ENCODE measurements at places on chromosomes 5 and 9.
A peak's percentile ranks its signal among the peaks of the same experiment; 100 is the strongest.

GRCh38 chr5:180041301-180042274 lies 30.0 kb downstream of the RNF130 start:
- no peak for DNase-seq

- no peak for DNase-seq
Observed at GRCh38 chr5:134088994-134089560, 25.4 kb upstream of the TCF7 start.

GRCh38 chr9:33101104-33101951 lies 24.9 kb upstream of the SMU1 start:
- no peak for DNase-seq

- no peak for DNase-seq
Observed at GRCh38 chr5:171882118-171882517, 96.5 kb downstream of the SMIM23 start.

DNA sequence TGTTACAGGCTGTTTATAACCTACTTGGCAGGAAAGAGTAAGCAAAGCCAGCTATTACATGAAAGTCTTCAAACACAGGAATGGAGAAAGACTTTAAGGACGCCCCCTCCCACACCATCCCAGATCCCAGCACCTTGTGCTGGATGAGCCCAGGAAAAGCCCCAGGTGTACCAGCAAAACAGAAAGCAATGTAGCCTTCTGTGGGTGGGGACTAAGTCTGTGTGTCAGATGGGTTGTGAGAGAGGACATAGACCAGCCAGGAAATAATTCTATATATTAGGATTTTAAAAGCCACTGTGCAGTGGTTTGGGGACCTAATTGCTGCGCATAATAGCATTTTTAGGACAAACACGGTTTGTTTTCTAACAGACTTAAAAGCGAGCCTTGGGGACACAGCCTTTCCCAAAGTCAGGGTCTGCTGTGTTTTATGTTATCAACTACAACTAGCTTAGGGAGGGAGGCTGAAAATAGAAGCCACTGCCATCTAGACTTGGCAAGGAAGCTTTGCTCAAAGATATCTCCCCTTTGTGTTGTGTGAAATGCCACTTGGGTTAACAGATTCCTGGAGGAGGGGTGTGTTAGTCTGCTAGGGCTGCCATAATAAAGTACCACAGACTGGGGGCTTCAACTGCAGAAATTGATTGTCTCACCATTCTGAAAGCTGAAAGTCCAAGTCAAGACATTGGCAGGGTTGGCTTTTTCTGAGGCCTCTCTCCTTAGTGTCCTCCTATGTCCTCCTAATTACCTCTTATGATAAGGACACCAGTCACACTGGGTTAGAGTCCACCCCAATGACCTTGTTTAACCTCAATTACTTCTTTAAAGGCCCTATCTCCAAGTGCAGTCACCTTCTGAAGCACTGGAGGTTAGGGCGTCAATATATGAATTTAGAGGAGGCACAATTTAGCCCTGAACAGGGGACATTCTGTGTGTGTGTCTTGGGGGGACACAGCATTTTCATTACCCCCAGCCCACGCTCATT lies 17.2 kb upstream of the UBE2QL1 start:
- no peak for DNase-seq

DNA sequence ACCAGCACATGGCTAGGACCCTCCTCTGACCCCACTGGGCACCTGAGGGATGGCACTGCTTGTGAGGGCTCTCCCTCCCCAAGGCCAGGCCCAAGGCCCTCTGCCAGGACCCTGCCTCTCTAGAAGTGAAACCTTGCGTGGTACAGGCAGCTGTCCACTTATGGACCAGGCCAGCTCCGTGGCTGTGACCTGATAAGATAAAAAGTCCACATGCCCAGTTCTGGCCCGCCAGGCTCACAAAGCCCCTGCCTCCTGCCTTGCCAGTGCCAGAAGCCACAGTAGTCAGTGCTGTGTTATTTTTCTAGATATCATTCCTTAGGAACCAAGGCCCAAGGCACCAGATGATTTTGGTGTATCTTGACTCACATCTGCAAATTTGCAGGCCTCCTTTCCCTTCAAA lies 14.0 kb upstream of the SPATA31E1 start:
- no peak for DNase-seq

DNA sequence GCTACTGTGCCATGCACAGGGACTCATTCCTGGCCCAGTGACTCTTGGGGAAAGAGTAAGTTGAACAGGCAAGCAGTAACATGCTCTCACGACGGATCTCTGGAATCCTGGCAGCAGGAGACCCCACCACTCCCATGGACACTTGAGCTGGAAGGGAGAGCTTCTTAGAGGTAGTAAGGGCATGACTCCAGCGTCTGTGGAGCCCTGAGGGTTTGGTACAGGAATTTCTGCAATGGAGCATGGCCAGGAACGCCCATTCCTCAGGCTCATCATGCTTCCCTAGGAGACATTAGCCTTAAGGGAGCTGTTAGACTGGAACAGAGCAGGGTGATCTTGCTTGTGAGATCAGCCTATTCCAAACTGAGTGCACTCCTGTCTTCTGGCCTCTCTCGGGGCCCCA lies 212.9 kb downstream of the MAT2B start:
- no peak for DNase-seq

GRCh38 chr9:112485574-112485973 lies 1.1 kb upstream of the KIAA1958 start:
- no peak for DNase-seq

DNA sequence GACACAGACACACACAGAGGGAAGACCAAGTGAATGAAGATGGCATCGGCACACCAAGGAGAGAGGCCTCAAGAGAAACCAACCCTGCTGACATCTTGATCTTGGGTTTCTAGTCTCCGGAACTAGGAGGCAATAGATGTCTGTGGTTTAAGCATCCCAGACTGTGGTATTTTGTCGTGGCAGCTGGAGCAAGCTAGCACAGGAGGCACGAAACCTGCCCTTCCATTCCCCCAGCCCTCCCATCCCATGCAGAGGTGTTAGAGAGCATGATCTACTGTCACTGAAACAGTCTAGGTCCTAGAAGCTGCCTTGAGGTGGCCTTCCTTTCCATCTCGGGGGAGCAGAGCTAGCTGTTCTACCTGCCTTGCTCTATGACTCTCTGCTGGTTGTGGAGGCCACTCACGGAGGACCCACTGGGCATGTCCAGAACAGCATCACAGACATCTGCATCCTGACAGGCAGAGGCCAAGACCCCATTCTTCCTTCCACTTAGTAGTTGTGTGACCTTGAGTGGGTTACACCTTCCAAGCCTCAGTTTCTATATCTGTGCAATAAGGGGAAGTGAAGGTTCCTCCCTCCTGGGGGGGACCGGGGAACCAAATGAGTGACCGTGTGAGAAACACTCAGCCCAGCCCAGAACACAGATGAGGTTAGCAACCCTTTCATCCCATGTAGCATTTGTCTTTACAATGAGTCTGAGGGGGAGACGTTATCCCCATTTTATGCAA lies 134.3 kb upstream of the BOD1 start:
- DNase-seq: no peak

DNA sequence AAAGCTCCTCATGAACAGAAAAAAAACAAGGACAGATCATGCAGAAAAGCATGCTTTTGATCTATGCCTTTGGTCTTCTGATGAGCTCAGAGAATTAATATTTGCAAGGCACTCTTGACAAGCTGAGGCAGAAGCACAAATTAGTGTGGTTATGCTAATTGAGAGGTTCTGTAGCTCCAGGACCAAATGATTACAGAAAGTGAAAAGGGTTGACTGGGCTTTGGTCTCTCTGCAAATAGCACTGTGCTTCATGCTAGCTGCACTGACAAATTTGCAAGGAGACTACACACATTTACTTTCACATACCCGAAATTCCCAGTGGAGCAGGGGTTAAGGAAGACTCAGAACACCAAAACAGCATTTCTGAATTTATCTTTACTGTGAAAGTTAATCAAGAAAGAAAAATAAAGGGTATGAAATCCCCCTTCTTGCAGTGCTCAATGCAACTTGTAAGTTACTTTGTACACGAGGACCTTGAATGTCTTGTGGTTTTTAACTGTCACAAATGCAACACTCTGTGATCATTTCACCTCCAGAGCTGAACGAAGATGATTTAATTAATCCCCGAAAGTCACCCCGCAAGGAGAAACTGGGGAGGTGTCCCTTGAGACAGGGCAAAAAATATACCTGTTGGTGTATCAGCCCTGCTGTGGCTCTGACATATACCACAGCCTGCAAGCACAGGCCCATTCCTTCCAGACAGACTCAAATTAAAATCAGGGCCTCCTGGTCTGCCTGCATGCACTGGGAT lies 11.9 kb downstream of the RAPGEF1 start:
- no peak for DNase-seq

DNA sequence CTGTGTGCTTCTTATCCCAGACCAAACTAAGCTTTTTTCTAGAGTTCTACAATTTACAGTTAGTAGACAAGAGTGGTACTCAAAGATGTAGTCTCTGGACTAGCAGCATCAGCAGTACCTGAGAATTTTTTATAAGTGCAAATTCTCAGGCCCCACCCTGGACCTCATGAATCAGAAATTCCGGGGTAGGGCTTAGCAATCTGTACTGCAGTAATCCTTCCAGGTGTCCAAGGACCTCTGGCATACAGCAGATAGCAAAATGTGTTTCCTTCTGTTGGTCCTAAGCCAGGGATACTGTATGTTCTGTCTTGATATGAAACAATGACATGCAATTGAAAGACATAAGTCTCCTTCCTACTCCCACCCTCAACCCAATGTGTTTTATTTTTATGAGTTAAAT lies 194.3 kb downstream of the MSX2 start:
- DNase-seq: no peak

DNA sequence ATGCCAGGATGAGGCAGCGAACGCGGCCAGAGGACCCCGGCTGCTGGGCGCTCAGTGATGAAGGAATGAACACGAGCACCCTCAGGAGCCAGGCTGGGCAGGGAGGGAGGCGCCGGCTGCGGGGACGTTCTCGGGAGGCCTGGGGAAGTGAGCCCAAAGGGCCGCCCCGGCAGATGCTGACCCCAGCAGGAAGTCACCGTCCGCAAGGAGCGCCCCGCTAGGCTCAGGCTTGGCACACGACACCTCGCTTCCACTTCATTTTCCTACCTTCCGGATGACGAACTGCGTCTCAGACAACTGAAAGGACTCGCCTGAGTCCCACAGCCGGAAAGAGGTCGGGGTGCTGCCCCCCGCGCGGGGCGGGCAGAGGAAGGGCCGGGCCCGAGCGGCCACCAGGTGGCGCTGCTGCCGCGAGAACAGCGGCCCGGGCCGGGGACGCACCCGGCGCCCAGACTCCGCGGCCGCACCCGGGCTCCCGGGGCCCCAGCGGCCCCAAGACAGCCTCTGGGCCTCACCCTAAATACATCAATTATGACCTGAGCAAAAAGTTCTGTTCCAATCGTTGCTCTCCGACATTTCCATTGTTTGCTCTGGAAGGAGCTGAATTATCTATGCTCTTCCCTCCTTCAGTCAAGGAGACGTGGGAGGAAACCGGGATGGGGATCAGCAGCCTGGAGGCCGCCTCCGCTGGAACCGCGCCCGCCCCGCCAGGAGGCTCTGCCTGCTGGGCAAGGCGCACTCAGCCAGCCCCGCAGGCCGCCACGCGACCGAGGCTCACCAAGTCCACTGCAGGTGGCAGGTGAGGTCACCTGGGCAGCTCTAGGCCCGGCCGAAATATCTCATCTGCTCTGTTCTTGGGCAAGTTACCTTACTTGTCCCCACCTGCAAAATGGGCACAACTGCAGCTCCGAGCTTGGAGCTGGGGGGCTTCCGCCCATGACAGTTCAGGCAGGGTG lies 107.0 kb downstream of the ZNF354C start:
- peak; percentile 70 for DNase-seq

GRCh38 chr5:171600741-171601265 lies 181.4 kb downstream of the FGF18 start:
- no peak for DNase-seq

GRCh38 chr5:145975361-145976066 lies 39.1 kb downstream of the SH3RF2 start:
- DNase-seq: no peak

DNA sequence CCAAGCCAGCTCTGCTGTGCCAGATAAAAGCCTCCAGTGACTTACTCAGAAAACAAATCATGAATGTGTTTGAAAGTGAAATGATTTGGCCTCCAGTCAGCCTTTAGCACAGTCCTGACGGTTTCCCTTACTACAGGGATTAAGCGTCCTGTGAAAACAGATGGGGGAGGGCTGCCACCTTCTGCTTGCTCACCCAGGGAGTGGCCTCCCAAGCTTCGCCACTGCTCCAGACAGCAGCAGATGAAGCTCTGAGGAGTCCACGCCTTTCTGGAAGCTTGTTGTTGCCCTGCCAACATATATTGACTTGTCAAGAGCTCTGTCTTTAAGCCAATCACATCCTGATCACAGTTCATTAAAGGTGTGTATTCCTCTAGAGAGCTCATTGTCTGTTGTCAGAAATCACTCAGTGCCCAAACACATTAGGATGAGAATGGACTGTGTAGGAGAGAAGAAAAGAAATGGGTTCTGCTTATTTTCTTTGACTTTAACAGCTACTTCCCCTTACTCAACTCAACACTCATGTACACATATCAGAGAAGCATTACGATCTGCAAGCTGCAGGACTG lies 4.9 kb upstream of the FYB1 start:
- no peak for DNase-seq

- DNase-seq: no peak
Observed at GRCh38 chr5:1405539-1406530, 39.4 kb downstream of the SLC6A3 start.

DNA sequence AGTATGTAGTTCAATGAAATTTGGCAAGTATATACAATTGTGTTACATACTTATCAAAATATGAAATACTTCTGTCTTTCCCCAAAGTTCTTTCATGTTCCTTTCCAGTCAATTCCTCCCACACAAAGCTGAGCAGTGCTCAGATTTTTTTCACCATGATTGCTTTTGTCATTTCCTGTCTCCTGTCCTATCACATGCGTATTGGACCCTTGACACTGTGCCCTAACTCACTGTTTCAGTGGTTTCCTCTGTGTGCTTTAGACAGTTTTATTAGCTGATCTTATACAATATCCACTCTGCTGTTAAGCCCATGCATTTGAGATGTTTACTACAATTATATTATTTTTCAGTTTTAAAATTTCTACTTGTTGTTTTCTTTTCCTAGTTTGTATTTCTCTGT lies 463.6 kb upstream of the MEF2C start:
- no peak for DNase-seq

GRCh38 chr5:137248527-137248926 lies 250.6 kb downstream of the SPOCK1 start:
- DNase-seq: no peak

DNA sequence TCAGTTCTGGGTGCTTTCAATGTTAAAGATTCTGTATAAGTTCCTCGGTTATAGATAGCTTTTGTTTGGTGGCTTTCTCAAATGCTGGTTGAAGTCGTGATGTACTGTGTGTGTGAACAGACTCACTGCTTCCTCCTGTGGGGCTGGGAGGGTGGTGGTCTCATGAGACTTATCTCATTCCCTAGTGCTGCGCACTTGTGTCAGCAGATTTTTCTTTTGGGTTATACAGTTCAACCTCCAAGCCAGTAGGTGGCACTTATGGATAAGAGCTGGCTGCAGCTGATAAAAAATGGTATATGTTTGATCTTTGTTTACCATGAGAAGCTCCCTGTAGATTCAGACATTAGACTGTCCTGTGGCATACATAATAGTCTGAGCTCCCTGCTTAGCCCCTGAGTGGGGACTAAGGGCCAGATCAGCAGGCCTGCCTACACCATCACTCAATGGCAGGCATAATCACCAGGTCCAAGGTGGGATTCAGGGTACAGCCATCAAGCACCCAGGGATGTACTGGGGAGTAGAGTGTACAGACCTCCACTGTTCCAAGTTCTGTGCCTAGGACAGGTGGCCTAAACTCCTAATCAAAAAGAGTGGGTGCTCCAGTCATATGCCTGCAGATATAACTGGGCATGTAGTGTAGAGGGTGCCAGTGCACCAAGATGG lies 174.2 kb downstream of the OXCT1 start:
- no peak for DNase-seq

- DNase-seq: peak; percentile 28
Observed at GRCh38 chr9:136531904-136532798, 13.7 kb downstream of the NOTCH1 start.

Data from CD4-positive, alpha-beta T cell treated with Interleukin-17A for 4 hours (primary cell).